ENCODE measurements at places on chromosomes 1 and 21.

DNA sequence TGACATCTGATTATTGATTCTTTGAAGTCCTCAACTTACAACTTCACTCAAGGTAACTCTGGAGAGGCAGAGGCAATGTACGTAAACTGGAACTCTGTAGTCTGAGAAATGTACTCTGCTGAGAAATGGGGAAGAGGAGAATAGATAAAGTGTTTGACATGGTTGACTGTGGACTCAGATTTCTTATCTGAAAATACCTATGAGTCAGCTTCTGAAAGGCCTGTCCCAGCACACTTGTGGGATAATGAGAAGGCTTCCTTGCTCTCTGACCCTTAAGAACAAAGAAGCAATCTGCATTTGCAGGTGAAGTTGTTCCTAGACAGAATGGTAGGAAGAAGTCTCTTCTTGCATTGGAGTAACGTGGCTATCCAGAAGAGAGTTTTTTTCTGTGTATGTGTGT, 1573.5 kb downstream of the BRINP3 start:
- DNase-seq: no peak
- no peak overlapping the region for H3K27ac ChIP-seq
- H3K4me1 ChIP-seq: no peaks in the 10 kb centered on the region
- H3K4me3 ChIP-seq: no peak overlapping the region

DNA sequence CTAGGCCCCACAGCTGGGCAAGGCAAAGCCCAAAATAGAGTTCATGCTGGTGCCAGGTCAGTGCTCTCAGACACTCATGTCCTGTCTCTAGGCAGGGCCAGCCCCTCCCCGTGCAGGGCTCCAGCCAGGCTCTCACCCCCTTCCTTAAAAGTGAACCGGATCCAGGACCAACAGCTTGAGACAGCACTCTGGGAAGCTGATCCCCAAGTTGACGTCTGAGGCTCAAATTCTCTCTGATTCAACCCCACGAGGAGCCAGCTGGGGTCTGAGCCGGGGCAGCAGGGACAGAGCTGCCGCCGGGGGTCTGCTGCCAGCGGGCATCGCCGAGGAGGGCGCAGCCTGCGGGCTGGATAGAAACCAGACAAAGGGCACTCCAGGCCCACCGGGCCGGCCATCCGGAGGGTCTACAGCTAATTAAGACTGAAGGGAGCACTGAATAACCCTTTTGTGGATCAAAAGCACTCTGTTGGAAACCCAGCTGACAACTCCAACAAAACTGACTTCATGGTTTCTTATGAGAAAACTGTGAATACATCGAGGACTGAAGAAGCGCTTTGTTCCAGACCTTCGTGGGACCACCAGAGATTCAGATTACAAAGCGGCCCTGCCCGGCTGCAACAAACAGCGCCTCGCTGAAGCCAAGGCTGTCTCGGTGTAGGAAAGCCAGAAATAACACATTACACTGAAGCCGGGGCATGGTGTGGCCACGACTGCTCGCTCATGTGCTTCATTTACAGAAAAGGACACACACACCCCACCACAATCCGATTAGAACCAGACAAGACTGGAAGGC, 95.8 kb downstream of the PSMG1 start:
- no peak overlapping the region for H3K4me3 ChIP-seq
- peaks cover 3% of the 10 kb centered on the region for H3K36me3 ChIP-seq
- no peak for DNase-seq
- no peak overlapping the region for H3K27ac ChIP-seq

DNA sequence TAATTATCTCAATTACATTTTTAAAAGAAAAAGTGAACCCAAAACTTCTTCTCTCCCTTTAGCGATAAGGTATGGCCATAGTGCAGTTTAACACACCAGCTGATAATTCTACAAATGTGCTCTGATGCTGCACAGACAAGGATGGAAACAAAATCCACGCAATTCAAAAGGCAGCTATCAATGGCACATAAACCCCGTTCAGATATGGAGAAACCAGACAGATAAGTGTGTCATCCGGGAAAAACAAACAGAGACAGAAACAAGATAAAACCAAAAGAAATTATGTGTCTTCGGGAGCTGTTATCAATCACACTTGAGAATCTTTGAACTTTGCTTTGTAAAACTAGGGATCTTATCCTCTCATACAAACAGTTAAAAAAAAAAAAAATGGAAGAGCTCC, 73.6 kb downstream of the SIPA1L2 start:
- H3K36me3 ChIP-seq: peaks cover 2% of the 10 kb centered on the region
- H3K4me1 ChIP-seq: peaks cover 14% of the 10 kb centered on the region
- H3K4me3 ChIP-seq: no peak overlapping the region
- no peak overlapping the region for H3K27ac ChIP-seq
- peaks cover 2% of the 10 kb centered on the region for H3K27me3 ChIP-seq

DNA sequence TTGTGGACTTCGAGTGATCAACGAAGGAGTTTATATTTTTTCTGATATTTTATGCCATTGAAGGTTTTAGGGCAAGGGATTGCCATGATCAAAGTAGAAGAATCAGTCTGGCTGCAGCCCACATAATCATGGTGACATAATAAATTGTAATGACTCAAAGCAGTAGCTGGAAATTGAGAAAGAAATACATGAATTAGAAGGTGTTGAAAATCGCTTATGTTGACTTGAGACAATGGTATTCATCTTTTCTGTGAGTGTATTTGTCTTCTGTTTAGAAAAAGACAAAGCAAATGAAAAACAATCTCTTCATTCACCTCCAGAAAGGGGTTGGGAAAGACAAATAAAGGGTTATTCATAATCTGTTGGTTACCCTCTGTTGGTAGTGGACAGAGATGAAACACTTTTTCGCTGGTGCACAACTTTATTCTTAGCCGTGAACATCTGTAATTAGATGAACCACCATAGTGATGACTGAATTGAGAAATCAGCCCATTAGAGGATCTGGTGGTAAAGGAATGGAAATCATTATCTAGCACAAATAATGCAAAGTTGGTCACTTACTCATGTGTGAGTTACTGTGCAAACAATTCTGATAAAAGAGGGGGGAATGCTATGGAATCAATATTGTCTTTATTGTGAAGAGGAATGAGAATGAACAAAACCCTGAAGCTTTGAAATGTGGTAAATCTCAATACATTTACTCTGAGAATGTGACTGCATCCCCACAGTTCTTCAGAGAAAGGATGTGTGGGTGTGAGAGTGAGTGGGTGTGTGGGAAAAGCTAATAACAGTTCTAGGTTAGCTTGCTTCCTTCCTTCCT, 121.8 kb downstream of the NTNG1 start:
- H3K27ac ChIP-seq: no peak overlapping the region
- no peak for DNase-seq
- H3K36me3 ChIP-seq: peaks cover 2% of the 10 kb centered on the region
- H3K4me3 ChIP-seq: no peak overlapping the region

DNA sequence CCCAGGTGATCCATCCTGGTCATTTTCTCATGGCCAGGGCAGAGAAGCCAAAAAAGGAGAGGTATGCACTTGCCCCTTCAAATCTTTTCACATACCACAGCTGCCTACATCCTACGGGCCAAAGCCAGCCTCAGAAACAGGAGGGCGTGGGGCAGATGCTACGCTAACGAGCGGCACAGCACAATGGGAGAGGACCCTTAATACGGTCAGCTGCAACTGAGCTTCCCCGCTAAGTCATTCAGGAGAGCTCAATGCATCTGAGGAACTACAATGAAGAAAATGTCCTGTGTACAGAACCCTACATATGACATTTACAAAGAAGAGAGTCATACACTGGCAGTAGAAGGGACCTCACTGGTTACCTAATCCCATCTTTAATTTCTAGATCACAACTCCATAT, 78.2 kb downstream of the PGBD5 start:
- no peaks in the 10 kb centered on the region for H3K4me1 ChIP-seq
- DNase-seq: no peak
- peaks cover 71% of the 10 kb centered on the region for H3K27me3 ChIP-seq
- no peak overlapping the region for H3K27ac ChIP-seq
- H3K4me3 ChIP-seq: no peak overlapping the region
- H3K36me3 ChIP-seq: no peaks in the 10 kb centered on the region
